ENCODE measurements at places on chromosomes 3 and 15.

DNA sequence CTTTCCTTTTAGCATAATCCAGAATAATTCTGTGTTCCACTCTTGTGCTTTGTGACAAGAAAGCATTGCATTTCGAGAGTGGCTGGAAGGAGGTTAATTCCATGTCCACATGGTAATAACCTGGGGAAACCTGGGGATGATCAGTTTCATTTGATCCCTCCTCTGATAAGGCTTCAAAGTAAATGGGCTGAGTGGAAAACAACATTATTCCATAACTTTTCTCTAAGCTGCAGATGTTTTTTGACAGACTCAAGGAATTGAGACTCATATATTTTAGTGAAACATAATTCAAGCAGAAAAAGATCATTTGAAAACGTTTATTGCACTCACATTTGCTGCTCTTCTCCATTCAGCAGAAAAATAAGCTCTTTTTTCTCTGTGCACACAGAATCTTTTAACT, 44.6 kb downstream of the ROBO2 start:
- no peak for DNase-seq

DNA sequence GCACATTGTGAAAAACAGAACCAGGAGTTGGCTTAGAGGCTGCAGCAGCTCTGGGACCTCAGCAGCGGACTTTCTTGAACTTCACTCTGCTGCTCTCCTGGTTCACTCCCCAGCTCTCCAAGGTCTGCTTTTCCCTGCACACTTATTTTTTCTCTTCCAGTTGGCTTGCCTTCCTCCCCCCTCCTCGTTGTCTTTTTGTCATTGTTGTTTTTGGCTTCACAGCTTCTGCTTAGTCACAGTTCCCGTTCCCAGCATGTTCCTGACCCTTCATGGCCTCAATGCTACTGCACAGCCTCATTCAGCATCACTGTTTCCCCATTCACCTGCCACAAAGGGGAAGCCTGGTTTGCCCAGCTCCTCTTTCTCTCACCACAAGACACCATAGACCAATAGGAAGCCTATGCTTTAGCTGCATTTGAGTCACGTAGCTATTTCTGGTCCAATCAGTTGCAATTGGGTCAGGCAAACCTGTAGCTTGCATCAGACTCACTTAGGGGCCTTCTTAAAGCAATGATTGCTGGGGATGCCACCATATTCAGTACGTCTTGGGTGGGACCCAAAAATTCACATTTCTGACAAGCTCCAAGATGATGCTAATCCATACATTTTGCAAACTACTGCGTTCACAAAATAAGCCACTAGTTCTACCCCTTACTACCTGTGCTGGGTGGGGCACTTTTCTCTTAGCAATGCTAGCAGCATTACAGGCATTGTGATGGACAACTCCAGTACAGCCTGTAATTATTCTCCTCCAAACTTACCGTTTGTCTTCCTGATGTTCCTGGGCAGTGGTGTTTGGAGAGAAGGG, 7.8 kb upstream of the SUMF1 start:
- peak; percentile 99 for DNase-seq

- DNase-seq: no peak
Observed at GRCh38 chr15:70494852-70495571, 268.3 kb downstream of the UACA start.

DNA sequence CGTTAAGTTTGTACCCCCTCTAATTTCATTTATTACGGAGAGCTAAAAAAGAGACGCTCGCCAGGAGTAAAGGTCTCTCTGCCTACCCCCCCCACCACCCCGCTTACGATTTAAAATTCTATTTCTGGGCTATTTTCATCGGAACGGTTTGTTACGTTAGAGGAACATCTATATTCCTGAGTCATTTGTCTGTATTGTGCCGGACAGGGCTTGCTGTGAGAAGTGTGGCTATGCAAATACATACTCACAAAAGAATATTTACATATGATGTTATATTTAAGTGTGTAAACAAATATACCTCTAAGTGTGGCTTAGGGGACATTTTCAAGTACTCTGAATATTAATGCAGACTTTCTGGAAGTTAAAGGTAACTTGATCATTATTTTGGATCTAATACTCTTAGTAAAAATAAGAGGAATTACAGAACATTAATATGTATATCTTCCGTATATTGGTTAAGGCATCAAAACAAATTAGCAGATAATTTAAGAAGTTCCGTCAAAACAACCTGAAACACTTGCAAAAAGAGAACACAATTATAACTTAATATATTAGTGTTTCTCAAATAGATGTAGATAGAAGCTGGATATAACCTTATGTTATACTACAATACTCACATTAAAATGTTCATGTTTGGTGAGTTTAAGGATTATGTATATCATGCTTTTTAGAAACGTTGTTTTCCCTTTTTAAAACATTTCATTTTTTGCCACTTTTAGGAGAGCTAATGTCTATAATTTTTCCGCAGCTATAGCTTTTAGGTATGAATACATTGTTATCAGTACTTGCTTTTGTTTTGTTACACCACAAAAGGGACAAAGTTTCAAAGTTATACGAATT, 1.6 kb upstream of the SHOX2 start:
- DNase-seq: no peak

GRCh38 chr3:190617185-190617584, 103.3 kb downstream of the IL1RAP start:
- peak; percentile 95 for DNase-seq

GRCh38 chr15:61812476-61812875, 247.8 kb downstream of the VPS13C start:
- DNase-seq: no peak

- DNase-seq: no peak
Observed at GRCh38 chr3:111069974-111070771, 1.4 kb upstream of the NECTIN3 start.

DNA sequence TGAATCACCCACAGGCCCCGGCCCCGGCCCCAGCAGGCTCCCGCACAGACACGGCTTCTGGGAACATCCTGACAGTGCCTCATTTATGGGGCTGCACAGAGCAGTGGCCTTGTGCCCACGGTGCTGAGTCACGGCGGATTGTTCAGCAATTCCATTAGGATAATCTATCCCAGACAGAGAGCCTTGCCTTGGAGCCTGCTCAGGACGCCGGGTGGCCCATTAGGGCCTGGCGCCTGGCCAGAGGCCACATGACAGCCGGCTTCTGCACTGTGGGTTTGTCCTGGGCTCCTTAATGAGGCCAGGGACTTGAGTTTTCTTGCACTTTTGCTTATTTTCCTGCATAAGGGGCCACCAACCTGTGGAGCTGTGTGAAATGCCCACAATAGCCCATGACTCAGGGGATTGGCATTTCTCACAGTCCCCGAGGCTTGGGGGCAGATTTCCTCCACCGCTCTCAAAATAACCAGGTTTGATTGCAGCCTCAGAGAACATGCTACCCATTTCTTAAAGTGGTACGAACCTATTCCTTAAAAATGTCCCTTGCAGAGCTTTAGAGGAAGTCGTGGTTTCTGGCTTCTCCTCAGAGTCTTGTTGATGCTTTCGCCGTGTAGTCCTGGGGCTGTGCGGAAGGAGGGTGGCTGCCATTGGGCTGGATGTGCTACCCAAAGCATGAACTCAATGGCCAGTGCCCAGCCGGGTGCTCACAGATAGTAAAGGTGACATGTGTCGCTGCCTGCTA, 19.0 kb downstream of the SYNM start:
- DNase-seq: peak; percentile 11

DNA sequence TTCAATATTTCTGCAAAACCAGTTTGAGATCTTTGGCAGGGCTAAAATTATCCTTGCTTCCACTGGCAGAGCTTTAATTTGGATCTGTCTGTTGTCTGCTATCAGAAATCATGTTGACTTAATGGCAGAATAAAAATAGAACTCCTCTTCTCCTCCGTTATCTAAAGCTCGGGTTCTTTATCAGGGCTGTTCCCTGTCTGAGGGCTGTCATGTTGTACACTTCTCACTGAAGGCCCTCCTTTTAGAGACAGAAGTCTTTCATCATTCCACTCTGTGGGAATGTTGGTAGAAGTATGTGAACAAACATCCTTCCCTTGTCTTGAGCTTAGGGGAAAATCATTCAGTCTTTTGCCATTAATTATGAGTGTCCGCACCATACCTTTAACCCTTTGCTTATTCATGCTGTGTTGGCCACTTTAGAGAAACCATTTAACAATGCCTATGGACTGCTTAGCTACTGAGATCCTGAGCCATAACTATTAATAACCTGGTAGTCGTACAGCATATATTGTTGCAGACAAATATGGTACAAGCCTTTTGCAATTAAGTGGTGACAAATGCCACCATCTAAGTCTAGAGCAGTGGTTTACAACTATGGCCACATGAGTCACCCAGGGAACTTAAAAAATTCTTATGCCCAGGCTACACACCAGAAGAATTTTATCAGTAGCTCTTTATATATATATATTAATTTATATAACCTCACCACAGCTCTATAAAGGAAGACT, 226.0 kb upstream of the TPM1 start:
- DNase-seq: no peak

DNA sequence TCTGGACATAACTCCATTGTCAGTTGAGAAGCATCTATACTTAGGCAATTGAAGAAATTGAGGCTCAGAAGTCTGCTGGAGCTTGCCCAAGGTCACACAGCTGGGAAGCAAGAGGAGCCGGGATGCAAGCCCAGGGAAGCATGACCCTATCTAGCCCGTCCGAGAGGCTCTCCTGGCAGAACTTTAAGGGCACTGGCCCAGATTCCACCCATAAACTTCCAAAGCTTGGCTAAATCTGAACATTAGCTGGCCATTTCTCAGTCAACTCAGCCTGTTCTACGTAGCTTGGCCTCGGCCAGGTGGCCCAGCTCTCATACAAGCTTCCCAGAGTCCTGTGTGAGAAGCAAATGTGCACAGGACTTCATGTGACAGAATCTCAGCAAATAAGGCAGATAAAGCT, 75.8 kb downstream of the LRIG1 start:
- DNase-seq: no peak

DNA sequence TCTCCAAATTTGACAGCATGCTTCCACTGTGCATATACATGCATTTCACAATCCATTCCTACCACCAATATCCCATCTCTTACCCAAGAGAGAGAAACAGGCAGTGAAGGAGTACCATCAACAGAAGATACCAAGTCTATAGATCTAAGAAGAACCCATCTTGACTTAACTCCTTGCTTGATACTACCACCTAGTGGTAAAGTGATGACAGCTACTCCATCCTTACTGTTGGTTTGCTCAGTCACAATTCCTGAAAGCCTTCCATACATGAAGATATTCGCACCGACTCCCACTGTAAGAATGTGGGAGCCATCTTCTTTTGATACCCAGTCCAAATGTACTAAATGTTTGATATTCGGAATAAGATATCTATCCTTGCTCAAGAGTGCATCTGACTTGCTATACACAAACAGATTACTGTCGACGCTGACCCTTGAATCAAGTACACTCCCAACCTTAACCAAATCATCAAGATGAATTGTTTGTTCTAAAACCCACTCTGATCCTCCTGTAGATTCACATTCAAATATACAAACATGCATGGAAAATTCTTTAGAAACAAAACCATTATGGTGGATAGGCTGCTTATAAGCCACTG, 123.1 kb downstream of the DMXL2 start:
- no peak for DNase-seq

DNA sequence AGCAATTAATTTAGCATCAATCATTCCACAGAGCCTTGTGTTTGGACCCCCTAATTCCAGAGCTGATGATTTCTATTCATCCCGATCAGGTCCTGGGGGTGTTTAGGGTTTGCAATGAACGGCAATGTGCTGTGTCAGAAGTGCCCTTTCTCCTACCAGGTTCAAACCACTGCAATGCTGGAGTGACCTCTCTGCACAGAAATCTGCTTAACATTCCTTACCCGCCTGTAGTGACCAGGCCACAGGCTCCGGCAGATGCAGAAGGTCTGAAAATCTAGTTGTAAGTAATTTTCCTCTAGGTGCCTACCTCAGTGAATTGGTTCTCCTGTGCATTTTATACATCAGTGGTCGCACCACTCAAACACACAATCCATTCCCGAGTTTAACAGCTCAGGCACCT, 725.3 kb upstream of the CFAP20DC start:
- no peak for DNase-seq

DNA sequence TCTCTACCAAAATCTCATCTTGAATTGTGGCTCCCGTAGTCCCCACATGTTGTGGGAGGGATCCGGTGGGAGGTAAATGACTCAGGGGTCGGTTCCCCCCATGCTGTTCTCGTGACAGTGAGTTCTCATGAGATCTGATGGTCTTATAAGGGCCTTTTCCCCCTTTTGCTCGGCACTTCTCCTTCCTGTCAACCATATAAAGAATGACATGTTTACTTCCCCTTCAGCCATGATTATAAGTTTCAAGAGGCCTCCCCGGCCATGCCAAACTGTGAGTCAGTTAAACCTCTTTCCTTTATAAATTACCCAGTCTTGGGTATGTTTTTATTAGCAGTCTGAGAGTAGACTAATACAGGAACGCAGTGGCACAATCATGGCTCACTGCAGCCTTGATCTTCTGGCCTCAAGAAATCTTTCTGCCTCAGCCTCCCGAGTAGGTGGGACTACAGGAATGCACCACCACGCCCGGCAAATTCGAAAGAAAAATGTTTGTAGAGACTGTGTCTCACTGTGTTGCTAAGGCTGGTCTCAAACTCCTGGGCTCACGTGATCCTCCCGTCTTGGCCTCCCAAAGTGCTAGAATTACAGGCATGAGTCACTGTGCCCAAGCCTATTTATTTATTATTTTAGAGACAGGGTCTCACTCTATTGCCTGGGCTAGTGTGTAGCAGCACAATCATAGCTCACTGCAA, 101.0 kb downstream of the ATP10A start:
- DNase-seq: no peak

DNA sequence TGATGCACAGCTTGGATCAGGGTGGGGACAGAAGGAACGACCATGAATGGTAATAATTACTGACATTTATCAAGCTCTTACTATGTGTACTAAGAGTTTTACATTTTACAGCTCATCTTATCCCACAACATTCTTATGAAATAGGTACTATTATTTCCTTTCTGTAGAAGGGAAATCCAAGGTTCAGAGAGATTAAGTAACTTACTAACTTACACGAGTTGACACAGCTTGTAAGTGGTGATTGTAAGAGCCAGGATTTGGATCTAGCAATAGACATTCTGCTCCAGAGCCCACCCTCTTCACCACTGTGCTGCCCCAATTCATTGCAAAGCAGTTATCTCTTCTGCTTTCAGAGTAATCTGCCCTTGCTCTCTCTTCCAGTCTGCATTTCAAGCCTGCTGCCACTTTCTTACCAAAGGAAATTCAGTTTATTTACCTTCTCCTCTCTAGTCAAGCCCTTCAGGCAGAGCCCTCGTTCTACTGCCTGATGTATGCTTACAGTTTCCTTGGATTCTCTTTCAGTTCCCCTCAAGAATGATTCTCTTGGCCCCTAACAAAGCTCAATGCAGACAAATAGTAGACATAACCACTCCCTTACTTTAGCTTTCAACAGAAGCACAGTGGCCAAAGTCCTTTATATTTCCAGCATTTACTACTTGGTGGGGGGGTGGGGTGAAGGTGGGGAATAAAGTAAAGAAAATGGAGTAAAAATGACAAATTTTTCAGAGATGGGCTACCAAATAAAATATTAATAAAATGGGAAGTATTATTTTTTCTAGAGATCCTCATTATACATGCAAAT, 65.8 kb downstream of the ATP8B4 start:
- no peak for DNase-seq

- no peak for DNase-seq
Observed at GRCh38 chr3:107931326-107931725, 159.5 kb downstream of the CD47 start.

GRCh38 chr15:63679588-63679987, 82.4 kb downstream of the FBXL22 start:
- no peak for DNase-seq
